ENCODE measurements at places on chromosomes 12 and 14.

DNA sequence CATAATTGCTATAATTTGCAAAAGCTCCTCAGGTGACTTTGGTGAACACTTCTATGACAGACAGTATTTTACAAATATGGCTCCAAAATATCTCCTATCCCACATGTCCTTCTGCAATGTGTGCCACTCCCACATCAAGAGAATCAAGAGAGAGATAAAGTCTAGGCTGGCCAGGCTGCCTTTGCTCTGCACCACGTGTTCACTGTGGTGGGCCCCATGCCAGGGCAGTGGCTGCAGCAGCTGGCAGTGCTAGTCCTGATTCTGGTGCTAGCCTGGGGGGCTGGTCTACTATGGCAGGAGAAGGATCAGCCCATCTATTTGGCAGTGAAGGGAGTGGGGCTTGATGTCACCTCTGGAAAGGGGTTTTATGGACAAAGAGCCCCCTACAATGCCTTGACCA, 86.3 kb downstream of the DRAM1 start:
- no peak for DNase-seq

- DNase-seq: no peak
Measured at GRCh38 chr12:122311696-122312095, 45.4 kb upstream of the VPS33A start.

GRCh38 chr14:92037989-92038388, 1.9 kb downstream of the TRIP11 start:
- no peak for DNase-seq

- DNase-seq: no peak
Measured at GRCh38 chr12:99954724-99955123, 30.0 kb downstream of the ANKS1B start.

GRCh38 chr12:100875156-100875555, 80.6 kb downstream of the ANO4 start:
- DNase-seq: no peak

- DNase-seq: peak; percentile 82
Measured at GRCh38 chr12:120710031-120710804, at the start of gene UNC119B. TSS of gene UNC119B (plus strand) at chr12:120710458. CDS start at chr12:120710475, 17 bp downstream.

GRCh38 chr12:1332327-1332726, 262.1 kb downstream of the FBXL14 start:
- DNase-seq: no peak

GRCh38 chr14:75941030-75941429, 40.8 kb downstream of the TGFB3 start:
- no peak for DNase-seq
